IgD-negative memory B cell (primary cell): ENCODE measurements at places on chromosomes 11 and 22. TPM values are rescaled to one million over a fixed set of nuclear protein-coding genes. Genes with fewer than 3 reads are reported as not detected.

The BARX2 gene
- not detected for polyA plus RNA-seq

The MIF gene
- 1,216 TPM for polyA plus RNA-seq

The XKR3 gene
- polyA plus RNA-seq: not detected

The FZD4 gene
- polyA plus RNA-seq: not detected

The OR10G8 gene
- polyA plus RNA-seq: not detected

The SLC16A8 gene
- not detected for polyA plus RNA-seq

The PKP3 gene
- not detected for polyA plus RNA-seq

The C22orf31 gene
- polyA plus RNA-seq: not detected

The ARHGAP42 gene
- polyA plus RNA-seq: 0.75 TPM

The GAL3ST3 gene
- not detected for polyA plus RNA-seq

The RTN4R gene
- polyA plus RNA-seq: not detected

The SGSM1 gene
- polyA plus RNA-seq: 0.44 TPM

The GPR83 gene
- 0.20 TPM for polyA plus RNA-seq

The OR51M1 gene
- not detected for polyA plus RNA-seq

The OR5B2 gene
- not detected for polyA plus RNA-seq

The FAM83F gene
- not detected for polyA plus RNA-seq

The NUDT22 gene
- 56.6 TPM for polyA plus RNA-seq
